Fibroblast of the conjunctiva (primary cell): ENCODE measurements at places on chromosomes 1 and 21.

- DNase-seq: no peak
Observed at GRCh38 chr1:53552981-53553733, 94.0 kb downstream of the DMRTB1 start.

DNA sequence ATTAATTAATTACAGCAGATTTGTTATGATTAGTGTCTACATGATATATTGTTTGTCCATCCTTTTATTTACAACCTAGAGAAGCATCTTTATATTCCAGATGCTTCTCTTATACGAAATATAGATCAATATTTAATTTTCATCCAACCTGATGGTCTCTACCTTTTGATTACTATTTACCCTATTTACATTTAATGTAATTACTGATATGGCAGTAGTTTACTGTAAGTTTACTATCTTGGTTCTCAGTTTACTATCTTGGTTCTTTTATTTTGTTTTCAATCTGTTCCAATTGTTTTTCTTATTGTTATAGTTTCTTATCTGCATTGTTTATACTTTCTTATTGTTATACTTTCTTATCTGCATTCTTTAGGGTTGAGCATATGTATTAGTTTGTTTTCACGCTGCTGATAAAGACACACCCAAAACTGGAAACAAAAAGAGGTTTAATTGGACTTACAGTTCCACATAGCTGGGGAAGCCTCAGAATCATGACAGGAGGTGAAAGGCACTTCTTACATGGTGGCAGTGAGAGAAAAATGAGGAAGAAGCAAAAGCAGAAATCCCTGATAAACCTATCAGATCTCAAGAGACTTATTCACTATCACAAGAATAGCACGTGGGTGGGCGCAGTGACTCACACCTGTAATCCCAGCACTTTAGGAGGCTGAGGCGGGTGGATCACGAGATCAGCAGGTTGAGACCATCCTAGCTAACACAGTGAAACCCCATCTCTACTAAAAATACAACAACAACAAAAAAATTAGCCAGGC is 28.9 kb downstream of the FAF1 start:
- DNase-seq: no peak

DNA sequence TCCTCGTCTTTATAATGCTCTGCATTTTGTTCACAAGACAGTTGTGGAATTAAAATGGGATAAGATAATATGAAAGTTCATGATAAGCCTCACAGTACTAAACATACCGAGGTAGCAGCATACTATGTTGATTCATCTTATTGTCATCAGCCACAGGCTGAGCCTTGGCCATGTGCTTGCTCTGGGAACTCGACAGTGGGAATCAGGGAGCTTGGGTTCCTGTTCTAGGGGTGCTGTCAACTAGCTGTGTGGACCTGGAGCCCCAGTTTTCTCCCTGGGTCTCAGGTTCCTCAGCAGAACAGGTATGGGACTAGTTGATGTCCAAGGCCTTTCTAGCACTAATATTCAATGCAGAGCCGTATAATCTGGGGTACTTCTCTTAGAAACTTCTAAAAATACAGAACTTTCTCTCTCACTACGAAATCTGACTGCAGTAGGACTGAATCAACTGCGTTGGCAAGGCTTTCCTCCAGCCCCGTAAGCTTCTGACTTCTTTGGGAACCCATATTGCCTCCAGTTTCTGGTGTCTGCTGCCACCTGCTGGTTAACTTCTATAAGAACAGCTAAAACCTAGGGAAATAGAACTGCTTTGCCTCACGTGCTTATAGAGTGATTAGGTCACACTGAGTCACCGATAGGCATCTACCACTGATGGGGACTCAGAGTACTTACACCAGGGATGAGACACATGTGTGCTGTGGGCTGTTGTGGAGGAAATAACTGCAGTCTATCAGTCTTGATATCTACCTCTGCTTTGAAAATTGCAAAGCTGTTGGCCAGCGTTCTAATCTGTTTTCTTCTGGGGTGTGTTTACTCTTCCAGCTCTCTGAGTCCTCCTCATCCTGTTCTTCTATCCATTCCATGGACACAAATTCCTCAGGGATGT is 110.9 kb downstream of the RGL1 start:
- DNase-seq: peak; percentile 96

DNA sequence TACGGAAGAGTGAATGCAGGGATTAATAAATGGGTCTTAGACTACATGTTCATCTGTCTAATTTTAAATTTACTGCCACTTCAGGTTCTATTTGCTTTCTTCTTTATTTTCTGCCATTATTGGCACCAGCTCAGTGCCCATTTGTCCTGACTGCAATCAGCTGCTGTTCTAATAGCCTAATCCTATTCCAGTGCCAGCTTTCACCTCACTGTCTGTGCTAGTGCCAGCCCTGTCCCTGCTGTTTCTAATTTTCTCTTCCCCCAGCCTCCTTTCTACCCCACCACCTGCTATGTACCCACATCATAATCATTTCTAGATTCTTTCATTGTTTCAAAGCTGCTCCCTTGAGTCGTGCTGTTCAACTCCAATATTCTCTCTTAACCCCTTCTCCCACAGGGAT is 86.4 kb downstream of the KCNK1 start:
- no peak for DNase-seq

GRCh38 chr21:34184232-34184631 is 110.9 kb downstream of the MRPS6 start:
- no peak for DNase-seq

DNA sequence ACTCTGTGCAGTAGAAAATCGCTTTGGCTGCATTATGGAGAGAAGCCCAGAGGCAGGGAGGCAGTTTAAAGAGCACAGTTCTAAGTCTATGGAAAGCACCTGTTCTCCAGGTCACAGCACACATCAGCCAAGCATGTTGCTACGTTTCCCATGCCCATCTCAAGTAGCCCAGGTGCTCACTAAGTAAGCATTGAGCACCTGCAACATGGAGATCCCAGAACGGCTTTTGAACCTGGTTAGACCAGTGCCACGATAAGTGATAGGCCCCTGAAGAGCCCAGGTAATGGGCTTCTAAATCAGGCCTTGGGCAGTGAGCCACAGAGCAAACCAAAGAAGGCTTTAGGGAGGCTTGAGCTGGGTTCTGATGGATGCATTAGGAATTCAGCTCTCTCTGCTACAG is 186.2 kb downstream of the C1orf94 start:
- DNase-seq: no peak

DNA sequence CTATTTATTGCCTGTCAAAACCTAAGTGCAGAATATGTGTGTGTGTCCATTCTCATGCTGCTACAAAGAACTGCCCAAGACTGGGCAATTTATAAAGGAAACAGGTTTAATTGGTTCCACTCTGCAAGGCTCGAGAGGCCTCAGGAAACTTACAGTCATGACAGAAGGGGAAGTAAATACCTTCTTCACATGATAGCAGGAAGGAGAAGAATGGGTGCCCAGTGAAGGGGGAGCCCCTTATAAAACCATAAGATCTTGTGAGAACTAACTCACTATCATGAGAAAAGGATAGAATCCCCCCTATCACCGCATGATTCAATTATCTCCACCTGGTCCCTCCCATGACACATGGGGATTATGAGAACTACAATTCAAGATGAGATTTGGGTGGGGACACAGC is 300.7 kb upstream of the SNX7 start:
- DNase-seq: no peak

GRCh38 chr21:42614811-42615351 is 38.5 kb upstream of the PDE9A start:
- no peak for DNase-seq

GRCh38 chr1:29202053-29202452 is 20.4 kb upstream of the SRSF4 start:
- DNase-seq: no peak

DNA sequence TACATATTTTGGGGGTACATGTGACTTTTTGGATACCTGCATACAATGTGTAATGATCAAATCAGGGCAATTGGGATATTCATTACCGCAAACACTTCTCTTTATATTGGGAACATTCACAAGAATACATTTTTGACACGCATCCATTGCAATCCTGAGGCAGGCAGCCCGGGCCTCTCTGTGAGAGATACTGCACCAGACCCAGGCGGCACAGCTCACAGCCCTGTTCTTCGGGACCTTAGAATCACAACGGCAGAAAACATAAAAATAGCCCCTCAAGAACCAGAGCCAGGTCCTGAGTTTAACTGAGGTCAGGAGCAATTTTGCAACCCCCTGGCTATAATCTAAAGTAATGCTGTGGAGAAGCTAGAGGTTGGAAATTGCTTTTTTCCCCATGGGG is 90.8 kb upstream of the PGBD5 start:
- no peak for DNase-seq

- no peak for DNase-seq
Observed at GRCh38 chr1:247298701-247299100, 33.0 kb downstream of the ZNF496 start.
